ENCODE measurements at places on chromosomes 6 and 20.

DNA sequence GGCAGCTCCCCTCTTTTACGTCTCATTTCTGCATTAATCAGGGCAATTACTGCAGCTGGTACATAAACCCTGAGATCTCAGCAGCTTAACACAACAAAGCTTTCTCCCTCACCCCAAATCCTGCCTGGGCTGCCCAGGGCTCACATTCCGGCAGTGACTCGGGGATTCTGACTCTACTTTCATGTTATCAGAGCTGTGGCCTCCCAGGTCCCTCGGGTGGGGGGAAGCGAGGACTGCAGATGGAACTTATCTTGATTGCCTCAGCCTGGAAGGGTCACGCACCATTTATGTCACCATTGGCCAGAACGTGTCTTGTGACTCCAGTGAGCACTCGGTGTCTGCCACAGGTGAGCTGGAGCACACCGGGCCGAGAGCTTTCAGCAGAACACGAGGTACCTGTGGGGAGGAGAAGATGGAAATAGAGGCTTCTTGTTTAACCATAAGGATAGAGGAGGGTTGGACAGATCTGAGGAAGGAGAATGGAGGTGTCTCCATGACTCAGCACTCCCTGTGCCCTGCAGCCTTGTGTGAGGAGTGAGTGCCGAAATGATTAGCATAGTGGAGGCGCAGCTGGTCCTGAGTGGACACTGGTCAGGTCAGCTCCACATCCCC lies 88.5 kb upstream of the EXOC2 start:
- no peak for DNase-seq

GRCh38 chr6:160933256-160933655 lies 58.3 kb upstream of the MAP3K4 start:
- no peak for DNase-seq

DNA sequence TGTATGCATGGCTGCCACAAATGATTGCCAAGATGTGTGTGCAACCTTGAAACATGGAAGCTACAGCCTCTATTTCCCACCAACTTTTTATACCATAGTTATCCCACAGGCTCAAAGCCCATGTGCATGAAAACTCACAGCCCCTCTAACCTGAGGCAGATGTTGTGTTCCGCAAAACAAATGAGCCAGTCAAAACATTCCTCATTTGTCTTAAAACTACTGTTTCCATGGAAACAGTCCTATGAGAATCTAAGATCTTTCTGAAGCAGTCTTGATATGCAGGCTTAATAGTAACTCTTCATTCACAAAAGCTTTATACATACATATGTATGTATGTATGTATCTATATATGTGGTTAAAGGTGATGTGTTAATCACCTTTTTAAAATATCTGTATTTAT lies 31.2 kb upstream of the MANEA start:
- DNase-seq = no peak

GRCh38 chr6:17391976-17392375 lies 1.4 kb upstream of the CAP2 start:
- DNase-seq = no peak

- DNase-seq = no peak
These were observed 30.5 kb downstream of the CNKSR3 start for GRCh38 chr6:154479771-154480639.

Measured in activated CD4-positive, alpha-beta T cell treated with anti-CD3 and anti-CD28 coated beads for 48 hours (primary cell).